ENCODE measurements at places on chromosomes 13 and 19.

DNA sequence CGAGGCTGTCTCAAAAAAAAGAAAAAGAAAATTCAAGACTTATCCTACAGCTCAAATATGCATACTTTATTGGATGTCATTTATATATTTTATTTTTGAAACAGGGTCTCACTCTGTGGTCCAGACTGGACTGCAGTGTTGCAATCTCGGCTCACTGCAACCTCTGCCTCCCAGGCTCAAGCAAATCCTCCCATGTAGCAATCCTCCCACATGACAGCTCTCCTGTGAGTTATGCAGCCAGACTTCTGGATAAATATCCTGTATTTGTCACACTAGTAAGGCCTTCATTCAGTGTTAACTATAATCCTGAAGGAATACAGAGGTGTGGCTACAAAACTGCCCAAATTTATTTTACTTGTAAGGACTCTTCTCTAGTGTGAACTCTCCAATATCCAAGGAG is 7.2 kb downstream of the ZNF552 start:
- DNase-seq: no peak

DNA sequence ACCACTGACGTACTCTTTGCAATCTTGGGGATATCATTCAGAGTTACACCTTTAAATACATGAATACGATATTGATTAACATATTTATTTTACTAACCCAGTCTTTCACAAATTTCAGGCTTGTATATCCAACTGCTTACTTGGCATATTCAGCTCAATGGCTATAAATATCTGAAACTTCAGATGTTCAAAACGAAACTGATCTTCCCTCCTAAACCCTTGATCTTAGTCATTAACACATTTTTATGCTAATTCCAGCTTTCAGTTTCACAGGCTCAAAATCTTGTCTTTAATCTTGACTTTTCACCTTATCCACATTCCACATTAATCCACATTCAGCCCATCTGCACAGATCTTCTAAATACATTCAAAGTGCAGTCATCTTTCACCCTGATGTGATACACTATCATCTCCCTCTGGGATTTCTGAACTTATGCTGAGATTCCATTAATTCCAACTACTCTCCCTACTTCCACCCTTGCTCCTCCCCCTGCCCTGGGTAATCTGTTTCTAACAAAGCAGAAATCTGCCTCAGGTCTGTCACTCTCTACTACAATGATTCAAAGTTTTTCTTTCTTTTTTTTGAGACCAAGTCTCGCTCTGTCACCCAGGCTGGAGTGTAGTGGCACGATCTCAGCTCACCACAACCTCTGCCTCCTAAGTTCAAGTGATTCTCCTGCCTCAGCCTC is 387.2 kb downstream of the GPC5 start:
- DNase-seq: no peak

DNA sequence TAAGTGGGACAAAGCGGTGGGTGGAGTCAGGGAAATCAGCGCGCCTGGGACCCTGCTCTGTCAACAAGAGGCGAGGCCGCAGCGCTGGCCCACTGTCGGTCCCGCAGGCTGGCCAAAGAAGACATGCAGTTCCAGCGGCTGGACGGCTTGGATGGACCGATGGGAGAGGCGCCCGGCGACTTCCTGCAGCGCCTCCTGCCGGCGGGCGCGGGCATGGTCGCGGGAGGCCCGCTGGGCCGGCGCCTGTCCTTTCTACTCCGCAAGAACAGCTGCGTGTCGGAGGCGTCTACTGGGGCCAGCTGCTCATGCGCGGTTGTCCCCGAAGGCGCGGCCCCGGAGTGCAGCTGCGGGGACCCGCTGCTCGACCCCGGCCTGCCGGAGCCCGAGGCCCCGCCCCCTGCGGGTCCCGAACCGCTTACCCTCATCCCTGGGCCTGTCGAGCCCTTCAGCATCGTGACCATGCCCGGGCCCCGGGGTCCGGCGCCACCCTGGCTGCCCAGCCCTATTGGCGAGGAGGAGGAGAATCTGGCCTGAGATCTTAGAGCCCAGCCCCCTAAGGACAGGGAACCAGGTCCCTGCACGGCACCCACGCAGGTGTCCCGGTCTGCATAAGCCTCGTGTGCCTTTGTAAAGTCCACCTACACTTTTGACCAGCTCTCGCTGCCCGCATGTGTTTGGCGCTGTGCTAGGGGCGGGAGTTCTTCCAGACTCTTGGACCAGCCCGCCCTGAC is 6.1 kb downstream of the BEST2 start:
- peak; percentile 63 for DNase-seq

DNA sequence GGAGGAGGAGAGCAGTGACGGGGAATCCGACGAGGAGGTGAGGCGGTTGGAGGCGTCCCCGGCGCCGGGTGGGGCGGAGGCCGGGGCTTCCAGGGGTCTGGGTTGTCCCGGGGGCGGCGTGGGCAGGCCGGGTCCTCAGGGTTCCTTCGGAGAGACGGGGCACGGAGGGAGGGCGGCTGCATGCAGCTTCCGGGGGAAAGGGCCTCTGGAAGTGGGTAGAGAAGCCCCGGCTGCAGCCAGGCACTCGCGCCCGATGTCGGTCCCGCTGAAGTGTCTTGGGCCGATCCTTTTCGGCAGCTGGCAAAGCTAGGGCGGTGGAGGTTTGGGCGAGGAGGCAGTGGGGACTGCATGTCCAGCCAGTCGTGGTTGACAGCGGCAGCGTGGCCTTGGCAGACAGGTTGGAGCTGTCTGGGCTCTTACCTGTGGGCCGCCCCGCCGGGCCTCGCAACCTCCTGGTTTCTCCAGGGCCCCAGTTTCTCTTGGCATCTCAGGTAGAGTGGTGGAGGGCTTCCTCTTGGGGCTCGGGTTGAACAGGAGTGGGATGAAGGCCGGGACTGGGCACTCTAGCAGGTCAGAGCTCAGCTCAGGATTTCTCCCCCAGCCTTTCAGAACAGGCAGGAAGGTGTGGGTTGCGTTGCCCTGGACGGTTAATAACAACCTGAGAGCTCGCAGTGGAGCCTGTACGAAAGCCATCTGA is 690 bp downstream of the KMT2B start:
- DNase-seq: peak; percentile 19

DNA sequence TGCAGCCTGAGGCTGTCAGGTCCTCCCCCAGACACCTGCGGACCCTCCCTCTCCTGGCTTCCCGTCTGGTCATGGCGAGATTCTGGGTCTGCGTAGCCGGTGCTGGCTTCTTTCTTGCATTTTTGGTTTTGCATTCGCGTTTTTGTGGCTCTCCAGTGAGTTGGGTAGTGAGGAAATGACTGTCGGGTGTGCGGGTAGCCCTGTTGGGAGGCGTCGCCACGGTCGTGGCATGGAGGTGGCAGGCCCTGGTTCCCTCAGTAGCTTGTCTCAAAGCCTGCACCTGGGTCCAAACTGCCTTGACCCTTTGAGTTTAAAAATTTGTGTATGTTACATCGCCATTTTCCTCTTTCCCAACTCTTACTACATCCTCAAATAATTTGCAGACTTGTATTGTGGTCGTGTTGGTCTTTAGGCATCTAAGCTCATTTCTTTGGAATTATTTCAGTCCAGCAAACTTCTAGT is 344 bp downstream of the NHLRC3 start:
- peak; percentile 26 for DNase-seq

DNA sequence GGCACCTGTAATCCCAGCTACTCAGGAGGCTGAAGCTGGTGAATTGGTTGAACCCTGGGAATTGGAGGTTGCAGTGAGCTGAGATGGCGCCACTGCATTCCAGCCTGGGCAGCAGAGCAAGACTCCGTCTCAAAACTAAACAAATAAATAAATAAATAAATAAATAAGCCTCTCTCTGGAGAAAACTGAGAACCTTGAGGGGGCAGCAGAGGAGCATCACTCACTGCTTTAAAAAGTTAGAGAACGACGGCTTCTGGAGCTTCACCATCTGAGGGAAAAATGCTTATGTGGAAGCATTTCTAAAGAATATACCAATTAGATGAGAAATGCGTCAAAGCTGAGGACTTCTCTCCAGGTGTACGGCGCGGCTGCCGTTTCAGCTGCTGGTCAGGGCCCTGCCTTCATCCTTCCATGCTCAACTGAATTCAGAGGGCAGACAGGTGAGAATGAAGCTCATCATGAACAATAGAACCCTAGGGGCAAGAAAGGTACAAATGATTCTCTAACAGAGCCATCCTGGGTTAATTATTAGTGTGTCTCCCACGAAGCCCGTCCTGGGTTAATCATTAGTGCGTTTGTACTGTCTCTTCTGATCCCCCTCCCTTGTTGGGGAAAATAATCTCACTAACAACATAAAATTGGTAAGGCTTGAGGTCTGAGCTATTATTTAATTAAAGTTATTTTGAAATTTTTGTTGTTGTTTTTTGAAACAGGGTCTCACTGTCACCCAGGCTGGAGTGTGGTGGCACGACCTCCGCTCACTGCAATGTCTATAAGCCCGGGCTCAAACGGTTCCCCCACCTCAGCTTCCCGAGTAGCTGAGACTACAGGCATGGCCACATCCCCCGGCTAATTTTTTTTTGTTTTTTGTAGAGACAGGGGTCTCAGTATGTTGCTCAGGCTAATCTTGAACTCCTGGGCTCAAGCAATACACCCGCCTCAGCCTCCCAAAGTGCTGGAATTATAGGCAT is 80.1 kb downstream of the IPO5 start:
- peak; percentile 73 for DNase-seq

DNA sequence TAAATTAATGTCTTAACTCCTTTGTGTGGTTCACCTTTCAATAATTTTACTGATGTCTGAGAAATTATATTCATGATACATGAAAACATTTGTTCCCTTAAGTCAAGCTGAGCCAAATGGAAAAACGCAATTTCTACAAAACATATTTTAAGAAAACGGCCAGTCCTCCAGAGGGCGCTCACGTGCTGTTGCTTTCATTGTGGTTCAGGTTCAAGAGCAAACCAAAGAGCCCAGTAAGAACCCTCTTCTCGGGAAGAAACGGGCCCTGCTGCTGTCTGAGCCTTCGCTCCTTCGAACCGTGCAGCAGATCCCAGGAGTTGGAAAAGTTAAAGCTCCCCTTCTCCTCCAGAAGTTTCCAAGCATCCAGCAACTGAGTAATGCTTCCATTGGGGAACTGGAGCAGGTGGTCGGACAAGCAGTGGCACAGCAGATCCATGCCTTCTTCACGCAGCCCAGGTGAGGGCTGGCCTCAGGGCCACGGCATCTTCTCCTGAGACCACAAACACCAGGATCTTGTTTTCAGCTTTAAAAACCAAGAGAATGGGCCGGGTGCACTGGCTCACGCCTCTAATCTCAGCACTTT is 4.3 kb downstream of the FAAP24 start:
- DNase-seq: peak; percentile 40

- DNase-seq: peak; percentile 28
Measured at GRCh38 chr13:30581582-30581981, 36.1 kb upstream of the USPL1 start.

GRCh38 chr19:16327911-16328823 is 3.5 kb downstream of the KLF2 start:
- DNase-seq: peak; percentile 75

- DNase-seq: peak; percentile 53
Measured at GRCh38 chr19:991174-991931, 7.2 kb downstream of the WDR18 start.

GRCh38 chr13:111597191-111597611 is 276.8 kb downstream of the TEX29 start:
- no peak for DNase-seq

GRCh38 chr19:4624733-4625362 is 14.5 kb upstream of the TNFAIP8L1 start:
- no peak for DNase-seq

DNA sequence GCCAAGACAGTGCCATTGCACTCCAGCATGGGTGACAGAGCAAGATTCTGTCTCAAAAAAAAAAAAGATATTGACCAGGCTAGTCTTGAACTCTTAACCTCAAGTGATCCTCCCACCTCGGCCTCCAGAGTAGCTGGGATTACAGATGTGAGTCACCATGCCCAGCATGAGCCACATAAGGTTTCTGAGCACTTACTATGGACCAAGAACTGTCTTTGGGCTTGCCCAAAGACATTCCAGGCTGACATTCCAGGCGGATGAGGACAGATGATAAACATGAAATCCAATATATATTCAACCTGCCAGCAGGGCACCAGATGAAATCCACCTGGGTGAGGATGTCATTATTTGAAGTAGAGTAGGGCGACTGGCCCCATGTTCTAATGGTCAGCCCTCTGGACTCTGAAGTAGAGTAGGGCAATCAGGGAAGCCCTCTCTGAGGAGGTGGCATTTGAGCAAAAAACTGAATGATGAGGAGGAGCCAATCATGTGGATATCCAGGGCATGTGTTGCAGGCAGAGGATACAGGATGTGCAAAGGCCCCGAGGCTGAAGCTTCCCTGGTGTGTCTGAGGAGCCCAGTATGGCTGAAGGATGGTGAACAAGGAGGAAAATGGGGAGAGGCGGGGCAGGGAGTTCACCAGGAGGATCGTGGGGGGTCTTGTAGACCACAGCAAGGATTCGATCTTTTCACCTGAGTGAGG is 4.0 kb downstream of the C19orf38 start:
- DNase-seq: peak; percentile 66

GRCh38 chr19:31066385-31066784 is 282.9 kb downstream of the TSHZ3 start:
- DNase-seq: peak; percentile 93

DNA sequence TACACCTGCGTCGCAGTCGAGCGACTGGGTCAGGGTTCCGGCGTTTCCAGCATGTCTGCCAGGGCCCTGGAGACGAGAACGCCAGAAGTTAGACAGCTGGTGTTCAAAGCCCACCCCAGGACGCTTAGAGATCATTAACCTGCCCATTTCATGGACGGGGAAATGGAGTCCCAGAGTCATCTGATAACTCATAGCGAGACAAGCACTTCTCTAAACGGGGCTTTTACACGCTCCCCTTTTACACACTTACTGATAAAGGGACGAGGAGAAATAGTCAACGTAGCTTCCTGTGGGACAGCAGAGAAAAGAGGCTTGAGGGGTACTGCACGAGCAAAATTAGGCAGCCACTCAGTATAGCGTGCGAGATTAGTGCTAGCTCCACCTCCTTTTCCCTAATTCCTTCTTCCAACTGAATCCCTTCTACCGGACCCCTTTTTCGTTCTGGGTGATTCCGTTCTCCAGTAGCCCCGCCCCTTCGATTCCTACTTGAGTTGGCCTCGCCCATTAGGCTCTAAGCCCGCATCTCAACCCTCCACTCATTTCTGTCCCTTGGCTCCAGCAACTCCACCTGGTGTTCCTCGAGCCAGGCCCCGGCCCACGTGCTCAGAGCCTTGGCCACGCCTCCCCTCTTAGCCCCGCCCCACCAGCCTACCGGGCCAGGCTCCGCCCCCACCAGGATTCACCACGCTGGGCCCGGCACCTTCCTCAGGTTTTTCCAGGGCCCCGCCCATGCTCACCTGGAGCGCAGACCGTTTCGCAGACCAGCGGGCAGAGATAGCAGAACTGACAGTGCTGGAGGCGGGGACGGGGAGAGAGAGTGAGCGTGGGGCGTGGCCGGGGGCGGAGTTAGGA is 3.7 kb downstream of the HRC start:
- peak; percentile 42 for DNase-seq

Measured in fibroblast of skin of right biceps (primary cell).